ENCODE measurements at places on chromosomes 3 and 15.
A peak's percentile ranks its signal among the peaks of the same experiment; 100 is the strongest.

- DNase-seq, result no peak
These were observed 51.9 kb upstream of the FLNB start for GRCh38 chr3:57956119-57956832.

- DNase-seq, result no peak
These were observed 7.4 kb downstream of the MKRN3 start for GRCh38 chr15:23572844-23573243.

DNA sequence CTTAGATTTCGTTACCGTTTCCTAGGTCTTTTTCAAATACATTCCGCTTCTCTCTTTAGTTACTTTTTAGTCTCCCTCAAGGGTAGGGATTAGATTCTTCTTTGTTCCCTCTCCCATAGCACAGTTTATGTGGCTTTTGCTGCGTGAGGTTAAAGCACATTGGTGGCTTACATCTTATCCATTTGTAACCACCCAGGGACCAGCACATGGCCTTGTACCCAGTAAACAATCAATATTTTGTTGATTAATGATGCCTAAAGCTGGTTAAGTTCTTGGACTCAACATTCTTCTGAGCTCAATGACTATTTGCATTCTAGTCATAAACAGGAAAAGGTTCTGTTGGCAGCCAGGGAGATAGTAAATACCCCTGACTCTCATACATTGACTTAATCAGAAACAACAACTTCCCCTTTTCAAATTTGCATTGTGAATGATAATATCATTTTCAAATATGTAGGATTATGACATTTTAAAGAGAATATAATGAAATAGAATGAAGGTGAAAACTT, 60.2 kb downstream of the CACNA1D start:
- DNase-seq, result no peak

- peak; percentile 71 for DNase-seq
These were observed 315.2 kb downstream of the UACA start for GRCh38 chr15:70447928-70448698.

GRCh38 chr3:10601151-10601856, 95.9 kb upstream of the ATP2B2 start:
- DNase-seq, result no peak

GRCh38 chr3:49901366-49902339, 2.0 kb downstream of the MST1R start:
- DNase-seq, result no peak

DNA sequence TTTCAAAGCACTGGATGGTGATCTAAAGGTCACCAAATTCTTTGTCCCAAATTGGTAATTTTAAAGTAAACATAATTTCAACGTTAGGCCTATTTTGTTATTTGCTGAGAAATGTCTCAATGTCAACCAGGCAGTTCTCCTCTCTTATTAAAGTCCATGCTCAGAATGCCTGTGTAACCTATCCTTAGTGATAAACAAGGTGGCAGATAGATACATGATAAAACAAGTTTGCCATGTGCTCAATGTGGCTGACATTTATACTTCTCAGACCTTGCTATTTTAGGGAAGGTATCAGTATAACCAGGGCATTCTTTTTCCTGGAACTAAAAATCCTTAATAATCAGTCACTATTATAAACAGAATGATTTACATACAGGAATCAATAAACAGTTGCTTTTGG, 8.5 kb downstream of the MBNL1 start:
- DNase-seq, result no peak

GRCh38 chr3:139524841-139525636, 14.5 kb downstream of the RBP1 start:
- DNase-seq, result no peak

DNA sequence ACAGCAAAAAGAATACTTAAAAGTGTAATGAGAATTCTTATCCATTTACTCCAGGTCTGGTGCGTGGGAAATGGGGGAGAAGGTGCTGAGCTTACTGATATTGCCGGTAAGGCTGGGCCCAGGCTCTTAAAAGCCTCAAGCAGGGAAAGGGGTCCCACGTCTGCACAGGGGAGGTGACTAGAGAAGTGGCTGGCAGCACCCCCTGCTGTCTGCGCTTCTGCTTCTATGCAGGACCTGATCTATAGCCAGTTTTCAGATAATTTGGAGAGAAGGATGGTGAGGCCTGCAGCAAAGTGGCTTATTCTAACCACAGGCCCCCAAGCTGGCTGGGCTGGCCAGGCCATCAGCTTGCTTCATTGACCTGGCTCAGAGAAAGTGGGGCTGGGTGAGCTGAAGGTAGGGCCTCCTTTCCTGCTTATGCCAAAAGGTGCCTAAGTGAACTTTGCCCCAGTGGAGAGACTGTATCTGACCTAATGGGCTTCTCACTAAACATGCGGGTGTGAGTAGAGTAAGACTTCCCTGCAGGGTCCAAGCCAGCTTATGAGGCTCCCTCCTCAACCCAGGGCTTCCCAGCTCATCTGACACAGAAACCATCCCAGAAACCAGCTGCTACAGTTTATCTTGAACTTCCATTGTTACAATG, 30.9 kb upstream of the ATP1B3 start:
- no peak for DNase-seq

GRCh38 chr3:22939349-22939748, 263.8 kb upstream of the UBE2E2 start:
- no peak for DNase-seq

GRCh38 chr3:4069796-4070195, 233.4 kb upstream of the SETMAR start:
- DNase-seq, result no peak

GRCh38 chr3:52176951-52177700, 20.8 kb upstream of the ALAS1 start:
- DNase-seq, result no peak

Measured in activated effector memory CD4-positive, alpha-beta T cell treated with anti-CD3 and anti-CD28 coated beads, Interleukin-2, amount 50 U/mL, for 16 hours (primary cell).